ENCODE measurements at places on chromosomes 1 and 21.

- no peak for DNase-seq
Measured at GRCh38 chr21:21682172-21682571, 684.0 kb downstream of the NCAM2 start.

- no peak for DNase-seq
Measured at GRCh38 chr1:41913014-41913413, 5.7 kb downstream of the HIVEP3 start.

DNA sequence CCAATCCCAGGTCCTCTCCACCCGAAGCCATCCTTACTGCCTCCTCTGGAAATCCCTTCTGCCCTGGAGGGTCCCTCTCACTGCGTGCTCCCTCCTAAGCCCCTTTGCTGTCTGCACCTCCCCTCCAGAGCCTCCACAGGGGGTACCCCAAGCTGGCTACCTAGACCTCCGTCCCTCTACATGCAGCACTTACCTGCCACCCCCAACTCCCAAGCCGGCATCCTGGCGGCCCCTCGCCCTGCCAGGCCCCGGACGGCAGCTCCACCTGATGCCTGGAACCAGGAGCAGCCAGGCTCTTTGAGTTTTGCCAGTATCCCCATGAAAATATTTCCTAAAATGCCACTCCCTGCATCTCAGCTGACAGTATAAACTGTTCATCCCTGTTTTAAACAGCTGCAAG, 4.1 kb downstream of the PRDM15 start:
- DNase-seq, result no peak

GRCh38 chr1:13775916-13776315, 75.9 kb downstream of the PRDM2 start:
- DNase-seq, result no peak

GRCh38 chr1:241747992-241748391, 95.9 kb downstream of the WDR64 start:
- no peak for DNase-seq

DNA sequence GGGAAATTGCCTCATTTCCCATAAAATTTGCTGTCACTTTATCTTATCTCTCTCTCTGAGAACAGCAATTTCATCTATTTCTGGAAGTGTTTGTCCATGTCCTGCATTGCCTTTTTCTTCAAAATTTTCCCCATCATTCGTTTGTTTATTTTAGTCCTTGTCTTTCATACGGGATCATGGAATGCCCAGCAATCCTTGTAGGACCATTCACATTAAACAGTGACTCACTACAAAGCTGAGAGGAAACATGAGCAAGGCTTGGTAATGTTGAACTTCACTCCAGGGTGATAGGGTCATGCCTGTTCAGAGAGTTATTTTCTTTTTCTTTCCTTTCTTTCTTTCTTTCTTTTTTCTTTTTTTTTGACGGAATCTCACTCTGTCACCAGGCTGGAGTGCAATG, 32.2 kb upstream of the HNRNPU start:
- DNase-seq, result no peak

GRCh38 chr1:12368646-12369045, 138.8 kb downstream of the VPS13D start:
- no peak for DNase-seq

DNA sequence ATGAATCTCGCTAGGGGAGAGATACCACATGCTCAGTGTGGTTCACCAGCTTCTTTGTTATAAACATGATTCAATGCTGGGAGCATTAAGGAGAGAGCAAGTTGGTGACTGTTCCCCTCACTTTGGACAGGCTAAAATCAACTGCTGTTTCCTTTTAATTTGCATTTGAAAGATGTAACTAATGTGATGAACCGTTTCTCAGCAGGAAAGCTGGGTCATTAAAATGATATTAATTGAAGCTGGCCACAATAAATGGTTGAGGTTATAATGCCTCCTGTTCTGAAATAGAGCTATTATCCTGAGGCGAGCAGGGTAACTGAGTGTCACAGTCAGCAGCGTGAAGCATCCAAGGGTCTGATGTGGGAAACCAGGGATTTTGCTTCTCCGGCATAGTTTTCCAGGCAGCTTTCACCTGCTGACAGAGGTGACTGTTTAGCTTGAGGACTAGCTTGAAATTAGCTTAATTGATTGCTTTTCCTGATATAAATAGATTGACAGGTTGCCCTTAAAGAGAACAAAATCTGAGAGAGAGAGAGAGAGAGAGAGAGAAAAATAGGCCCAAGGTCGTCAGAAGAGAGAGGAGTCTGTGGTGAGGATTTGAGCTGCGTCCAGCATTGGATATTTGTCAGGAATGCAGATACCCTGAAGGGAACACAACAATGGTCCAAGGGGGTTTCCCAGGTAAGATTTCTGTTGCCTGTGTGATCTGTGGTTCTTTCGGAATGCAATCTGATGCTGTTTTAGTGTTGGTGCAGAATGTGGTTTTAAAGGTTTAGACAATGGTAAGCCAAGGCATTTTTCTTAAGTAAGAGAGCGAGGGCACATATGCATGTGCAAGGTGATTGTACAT, 209.7 kb downstream of the PATJ start:
- no peak for DNase-seq

DNA sequence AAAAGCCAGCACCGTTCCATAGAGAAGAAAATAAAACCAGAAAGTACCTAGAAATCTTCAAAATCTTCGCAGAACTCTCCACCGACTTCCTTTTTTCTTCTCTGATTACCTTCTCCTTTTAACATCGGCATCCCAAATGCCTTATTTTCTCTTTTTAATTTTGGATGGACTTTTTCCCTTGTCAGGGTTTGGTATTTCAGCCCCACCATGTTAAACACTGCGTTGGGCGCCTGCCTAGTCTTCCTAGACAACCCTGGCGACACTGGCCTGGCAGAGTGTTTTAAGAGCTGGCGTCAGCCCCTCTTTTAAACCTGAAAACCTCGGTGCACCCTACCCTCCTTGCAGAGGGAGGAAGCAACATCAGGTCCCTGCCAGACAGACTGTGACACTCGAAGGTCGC, 66.0 kb upstream of the EFHD2 start:
- peak; percentile 79 for DNase-seq

- DNase-seq, result no peak
Measured at GRCh38 chr21:25559746-25560145, 47.5 kb downstream of the MRPL39 start.

DNA sequence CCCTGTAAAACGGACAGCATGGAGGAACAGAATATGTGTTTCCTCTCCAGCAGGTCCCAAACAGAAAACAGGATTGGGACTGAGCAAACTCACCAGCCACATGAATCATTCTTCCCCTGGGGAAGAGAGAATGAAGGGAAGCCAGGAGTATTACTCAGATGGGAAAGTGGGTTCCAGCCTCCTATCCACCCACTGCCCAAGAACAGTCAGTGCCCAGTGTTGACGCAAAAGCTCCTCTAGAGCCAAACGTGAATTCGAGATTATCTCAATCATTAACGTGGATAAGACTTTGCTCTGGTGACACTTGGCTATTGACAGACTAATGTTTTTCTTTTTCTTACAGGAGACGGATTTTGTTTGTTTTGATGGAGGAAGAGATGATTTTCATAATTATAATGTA, 9.3 kb downstream of the MIA3 start:
- no peak for DNase-seq

- no peak for DNase-seq
Measured at GRCh38 chr21:14124266-14124665, 86.5 kb downstream of the LIPI start.

DNA sequence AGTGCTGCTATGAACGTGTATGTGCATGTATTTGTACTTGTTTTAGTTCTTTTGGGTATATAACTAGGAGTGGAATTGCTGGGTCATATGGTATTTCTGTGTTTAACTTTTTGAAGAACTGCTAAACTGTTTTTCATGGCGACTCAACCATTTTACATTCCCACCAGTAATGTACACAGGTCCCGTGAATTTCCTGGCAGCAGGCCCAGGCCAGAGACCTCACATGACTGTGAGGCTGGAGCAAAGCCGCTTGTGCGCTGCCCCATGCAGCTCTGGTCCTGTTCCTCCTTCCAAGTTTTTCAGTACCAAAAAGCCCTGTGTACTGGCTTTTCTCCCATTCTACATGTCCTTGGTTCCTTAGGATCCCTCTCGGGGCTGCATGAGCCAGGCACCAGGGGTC, 29.6 kb downstream of the ACOT11 start:
- DNase-seq, result peak; percentile 76

GRCh38 chr1:61116421-61116820, 34.1 kb downstream of the NFIA start:
- DNase-seq, result no peak

DNA sequence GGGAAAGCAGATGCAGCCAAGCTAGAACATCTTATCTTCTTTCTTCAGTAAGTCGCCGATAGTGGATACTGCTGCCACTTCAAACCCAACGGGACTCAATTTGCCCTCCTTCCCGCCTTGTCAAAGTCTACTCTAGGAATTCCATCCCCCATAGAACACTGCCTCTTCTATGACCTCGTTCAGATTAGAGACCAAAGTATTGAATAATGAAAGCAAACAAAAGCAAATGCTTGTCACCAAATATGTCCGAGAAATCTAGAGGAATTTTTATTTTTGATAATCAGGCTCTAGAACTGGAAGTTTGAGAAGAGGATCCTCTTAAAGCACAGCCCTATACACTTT, 853 bp upstream of the RRAGC start:
- no peak for DNase-seq

DNA sequence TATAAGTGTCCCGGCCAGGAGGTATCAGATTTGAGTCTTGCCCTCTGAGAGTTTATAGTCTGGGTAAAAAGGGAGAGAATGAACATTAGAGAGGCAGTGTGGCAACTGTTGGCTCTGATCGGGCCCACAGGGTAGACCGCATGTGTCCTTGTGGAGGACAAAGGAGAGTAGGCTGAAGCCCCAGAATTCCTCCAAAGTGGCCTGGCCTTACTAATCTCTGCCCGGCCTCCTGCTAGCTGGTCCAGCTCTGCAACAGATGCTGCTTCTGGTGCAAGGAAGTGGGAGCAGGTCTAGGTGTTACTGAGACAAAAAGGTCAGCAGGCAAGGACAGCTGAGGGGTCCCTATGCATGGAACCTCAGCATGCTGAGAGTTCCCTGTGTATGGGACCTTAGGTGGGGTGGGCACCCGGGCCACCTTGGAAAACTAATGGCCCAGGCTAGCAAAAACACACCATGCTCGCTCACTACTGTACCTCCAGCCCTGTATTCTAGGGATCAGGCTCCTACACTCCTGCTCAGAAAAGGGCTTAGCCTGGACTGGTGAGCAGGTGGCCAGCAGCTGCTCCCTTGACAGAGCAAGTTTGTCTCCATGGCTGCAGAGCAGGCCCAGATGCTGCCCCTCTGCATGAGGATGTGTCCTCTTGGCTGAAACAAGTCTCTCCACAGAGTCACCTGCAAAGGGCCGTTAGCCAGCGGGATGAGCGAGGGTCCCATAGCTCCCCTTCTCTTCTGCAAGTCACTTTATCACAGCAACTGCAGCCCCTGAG, 30.3 kb upstream of the RGS16 start:
- no peak for DNase-seq

- no peak for DNase-seq
Measured at GRCh38 chr1:38334930-38335592, 288.5 kb upstream of the POU3F1 start.

GRCh38 chr1:161176468-161177111, 717 bp downstream of the B4GALT3 start:
- no peak for DNase-seq

GRCh38 chr1:26941311-26941710, 19.0 kb downstream of the KDF1 start:
- no peak for DNase-seq

DNA sequence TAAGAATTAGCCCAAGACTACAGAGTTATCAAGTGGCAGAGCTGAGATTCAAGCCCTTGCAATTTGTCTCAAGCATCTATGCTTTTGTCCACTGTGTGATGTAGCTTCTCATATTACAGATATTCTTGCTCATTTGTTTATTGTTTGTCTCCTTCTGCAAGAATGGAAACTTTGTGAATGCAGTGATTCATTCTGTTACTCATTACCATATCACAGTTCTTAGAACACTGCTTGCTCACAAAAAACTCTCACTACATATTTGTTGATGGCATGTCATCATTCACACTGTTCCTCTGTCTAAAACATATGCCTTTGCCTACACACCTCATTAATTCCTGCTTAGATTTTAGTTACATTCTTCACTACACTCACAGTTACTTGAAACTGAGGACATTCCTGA, 1198.9 kb downstream of the PLA2G4A start:
- DNase-seq, result no peak

GRCh38 chr1:45205910-45206721, at the start of gene ZSWIM5:
Gene ZSWIM5 (minus strand): TSS chr1:45206605. CDS start chr1:45206350, 255 bp downstream.
- peak; percentile 72 for DNase-seq

GRCh38 chr1:116954440-116954839, 44.7 kb downstream of the PTGFRN start:
- no peak for DNase-seq

- no peak for DNase-seq
Measured at GRCh38 chr21:38858026-38858811, 52.5 kb downstream of the ETS2 start.

GRCh38 chr1:117167402-117167801, 43.3 kb downstream of the VTCN1 start:
- DNase-seq, result no peak

- DNase-seq, result no peak
Measured at GRCh38 chr1:245212221-245212710, 57.5 kb downstream of the KIF26B start.

GRCh38 chr1:172084876-172085275, 243.6 kb downstream of the DNM3 start:
- no peak for DNase-seq

DNA sequence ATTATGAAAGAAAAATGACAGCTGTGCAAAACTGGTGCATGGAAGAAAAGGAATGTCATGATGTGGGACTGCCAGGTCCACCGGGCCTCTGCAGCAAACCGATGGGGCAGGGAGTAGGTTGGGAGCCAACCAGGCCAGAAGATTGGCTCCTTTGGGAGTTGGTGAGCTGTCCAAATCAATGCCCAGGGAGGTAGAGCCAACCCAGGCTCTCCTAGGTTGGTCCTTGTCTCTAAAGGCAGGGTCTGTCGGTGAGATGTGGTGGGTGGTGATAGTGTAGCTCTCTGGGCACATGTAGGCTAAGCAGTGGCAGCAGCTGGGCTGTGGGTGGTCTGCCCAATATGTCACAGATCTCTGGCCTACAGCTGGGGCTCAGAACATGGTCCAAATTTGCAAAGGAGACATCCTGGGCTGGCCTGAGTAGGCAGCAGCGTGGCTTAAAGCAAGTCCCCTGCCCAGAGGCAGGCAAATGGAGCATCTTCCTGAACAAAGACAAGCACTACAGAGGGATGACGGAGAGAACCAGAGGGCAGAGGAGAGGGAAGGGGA, 61.2 kb upstream of the PRDX6 start:
- DNase-seq, result peak; percentile 47

GRCh38 chr1:185046668-185047067, 1.3 kb downstream of the RNF2 start:
- DNase-seq, result no peak

DNA sequence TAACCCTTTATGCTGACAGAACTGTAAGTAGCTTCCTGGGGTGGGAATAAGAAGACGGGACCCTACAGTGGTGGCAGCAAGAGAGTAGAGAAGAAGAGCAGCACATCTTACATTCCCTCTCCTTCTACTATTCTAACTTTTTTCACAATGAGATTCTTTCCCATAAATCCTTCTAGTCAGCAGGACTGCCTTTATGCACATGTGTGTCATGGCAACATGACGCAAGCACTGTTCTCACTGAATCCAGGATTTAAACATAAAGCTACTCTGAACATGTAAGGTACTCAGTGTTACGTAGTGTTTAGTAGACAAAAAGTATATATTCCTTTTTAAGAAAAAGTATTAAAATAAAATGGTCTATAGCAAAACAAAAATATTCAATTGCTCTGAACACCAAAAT, 309.7 kb upstream of the LYPLAL1 start:
- DNase-seq, result no peak

Measured in left hindlimb (tissue), 1 donor.